DMS79 treated with DMSO at 0.1 percent for 48 hours (cell line): ENCODE measurements at places on chromosomes 3 and 15.

- no peak for DNase-seq
These were observed 32.7 kb upstream of the MAP3K13 start for GRCh38 chr3:185330238-185330637.

- no peak for DNase-seq
These were observed 17.9 kb downstream of the KBTBD13 start for GRCh38 chr15:65094294-65094995.

GRCh38 chr3:2468816-2469215 lies 370.1 kb downstream of the CNTN4 start:
- no peak for DNase-seq

DNA sequence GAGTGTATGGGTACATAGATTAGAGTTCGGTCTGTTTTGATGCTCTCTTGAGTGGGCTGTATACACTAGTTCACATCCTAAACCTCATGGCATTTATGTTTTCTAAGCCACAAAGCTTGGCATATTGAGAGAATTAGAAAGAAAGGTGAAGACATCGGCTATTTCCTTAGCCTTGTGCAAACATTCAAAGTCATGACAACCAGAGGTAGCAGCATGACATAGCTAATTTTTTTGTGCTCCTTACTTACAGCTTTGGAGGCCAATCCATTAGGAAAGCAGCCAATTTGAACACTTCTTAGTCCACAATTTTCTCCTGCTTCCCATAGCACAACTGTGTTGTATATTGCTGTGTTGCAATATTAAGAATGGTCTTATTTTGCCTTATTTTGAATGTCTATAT lies 21.5 kb upstream of the AADAC start:
- DNase-seq = no peak

- peak; percentile 1 for DNase-seq
These were observed 1.8 kb downstream of the PLXNB1 start for GRCh38 chr3:48428088-48428571.

DNA sequence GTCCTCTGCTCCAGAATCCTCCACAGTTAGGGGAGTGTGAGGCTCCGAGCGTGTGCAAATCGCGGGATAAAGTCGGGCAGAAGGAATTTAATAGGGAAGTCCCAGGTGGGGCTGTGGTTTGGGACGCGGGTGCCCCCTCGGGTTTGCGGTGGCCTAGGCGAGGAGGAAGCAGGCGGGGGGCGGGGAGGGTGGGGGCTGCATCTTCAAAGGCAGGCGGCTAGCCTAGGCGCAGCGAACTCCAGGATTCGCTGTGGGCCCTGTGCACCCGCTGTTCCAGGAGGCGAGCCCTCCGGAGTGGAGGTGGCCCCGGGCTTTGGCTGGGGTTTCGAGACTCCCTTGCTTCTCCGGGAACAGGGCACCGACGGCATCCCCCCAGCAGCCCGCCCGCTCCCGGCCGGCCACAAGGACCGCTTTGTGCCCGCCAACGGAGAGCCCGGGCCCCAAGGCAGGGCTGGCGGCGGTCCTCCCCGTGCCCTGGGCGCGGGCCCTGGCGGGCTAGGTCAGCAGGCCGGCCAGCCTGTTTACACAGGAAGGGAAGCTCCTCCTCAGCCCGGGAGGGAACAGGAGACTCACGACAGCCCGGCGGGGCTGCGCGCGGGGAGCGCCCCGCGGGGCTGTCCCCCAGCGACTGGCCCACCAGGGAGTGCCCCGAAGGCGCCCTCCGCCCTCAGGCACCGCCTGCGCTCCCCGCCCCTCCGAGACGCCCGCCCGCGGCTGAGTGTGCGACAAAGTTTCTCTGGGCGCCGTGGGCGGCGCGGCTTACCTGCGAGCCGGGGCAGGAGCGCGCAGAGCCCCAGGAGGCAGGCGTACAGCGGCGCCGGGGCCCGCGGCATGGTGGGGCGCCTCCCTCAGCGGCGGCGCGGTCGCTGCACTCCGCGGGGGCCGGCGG lies 753 bp downstream of the ITGB5 start:
- no peak for DNase-seq

- DNase-seq = no peak
These were observed 63.2 kb upstream of the CGNL1 start for GRCh38 chr15:57313134-57313483.

DNA sequence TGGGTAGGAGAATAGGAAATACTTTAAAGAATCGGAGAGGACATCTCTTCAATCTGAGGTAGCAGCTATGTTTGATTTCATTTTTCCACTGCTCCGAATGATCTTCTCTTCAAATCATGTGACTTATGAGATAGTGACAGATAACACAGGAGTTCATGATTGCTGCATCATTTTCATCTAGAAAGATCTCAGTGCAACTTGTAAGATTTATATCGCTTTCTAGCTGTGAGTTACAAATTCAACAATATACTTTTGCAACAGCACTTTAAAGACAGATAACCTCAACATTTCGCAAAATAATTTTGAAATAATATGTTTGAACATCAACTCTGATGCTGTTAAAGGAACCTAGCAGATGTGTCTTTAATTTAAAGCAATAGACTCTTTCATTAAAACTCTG lies 99.9 kb upstream of the CCDC80 start:
- no peak for DNase-seq

DNA sequence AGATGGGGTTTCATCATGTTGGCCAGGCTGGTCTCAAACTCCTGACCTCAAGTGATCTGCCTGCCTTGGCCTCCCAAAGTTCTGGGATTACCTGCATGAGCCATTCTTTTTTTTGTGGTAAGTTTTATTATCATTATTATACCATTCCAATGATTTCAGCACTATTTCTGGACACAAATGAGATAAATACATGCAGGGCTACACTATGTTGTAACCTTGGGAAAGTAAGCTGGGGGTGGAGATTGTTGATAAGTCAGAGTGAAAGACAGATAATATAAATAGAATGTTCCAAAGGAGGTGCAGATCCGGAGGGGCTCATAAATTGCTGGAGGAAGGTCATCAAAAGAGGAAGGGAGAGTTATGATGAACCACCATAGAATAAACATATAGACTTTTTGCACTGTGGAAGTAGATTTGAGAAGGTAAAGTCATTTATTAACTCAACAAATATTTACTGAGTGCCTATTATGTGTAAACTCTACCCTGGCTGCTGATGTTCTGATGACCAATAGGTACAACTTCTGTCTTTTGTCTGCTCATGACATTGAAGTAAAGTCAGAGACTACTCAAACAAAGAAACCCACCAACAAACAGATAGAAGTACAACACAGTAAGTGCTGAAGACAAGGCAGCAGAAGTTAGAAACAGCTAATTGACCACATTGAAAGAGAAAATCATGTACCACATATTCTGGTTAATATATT lies 478.9 kb upstream of the GOLIM4 start:
- DNase-seq = no peak

- DNase-seq = no peak
These were observed 37.0 kb upstream of the LMCD1 start for GRCh38 chr3:8464668-8465067.

DNA sequence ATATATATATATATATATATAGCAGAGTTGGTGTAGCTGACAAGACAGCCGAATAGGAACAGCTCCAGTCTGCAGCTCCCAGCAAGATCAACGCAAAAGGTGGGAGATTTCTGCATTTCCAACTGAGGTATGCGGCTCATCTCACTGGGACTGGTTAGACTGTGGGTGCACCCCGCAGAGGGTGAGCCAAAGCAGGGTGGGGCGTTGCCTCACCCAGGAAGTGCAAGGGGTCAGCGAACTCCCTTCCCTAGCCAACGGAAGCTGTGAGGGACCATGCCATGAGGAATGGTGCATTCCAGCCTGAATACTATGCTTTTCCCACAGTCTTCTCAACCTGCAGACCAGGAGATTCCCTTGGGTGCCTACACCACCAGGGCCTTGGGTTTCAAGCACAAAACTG lies 81.7 kb upstream of the ST3GAL6 start:
- DNase-seq = no peak

- DNase-seq = no peak
These were observed 93.7 kb downstream of the MYLK start for GRCh38 chr3:123790254-123791072.

GRCh38 chr15:48447657-48448056 lies 116.4 kb downstream of the DUT start:
- DNase-seq = no peak

DNA sequence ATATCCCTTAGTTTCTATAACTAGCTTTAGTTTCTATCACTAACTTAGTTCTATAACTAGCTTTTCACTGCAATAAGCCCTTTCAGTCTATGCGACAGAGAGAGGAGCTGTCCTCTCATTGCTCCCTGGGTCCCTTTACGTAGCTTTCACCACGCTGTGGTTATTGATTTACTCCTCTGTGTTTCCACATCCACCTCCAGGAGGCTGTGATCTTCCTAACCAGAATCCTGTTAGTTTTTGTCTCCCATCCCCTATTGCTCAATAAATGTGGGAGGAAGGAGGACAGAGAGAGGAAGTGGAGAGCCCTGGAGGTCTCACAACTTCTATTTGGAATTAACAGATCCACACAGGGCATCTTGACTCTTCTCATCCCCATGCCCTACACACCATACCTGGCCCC lies 1036.1 kb downstream of the MCTP2 start:
- DNase-seq = no peak

DNA sequence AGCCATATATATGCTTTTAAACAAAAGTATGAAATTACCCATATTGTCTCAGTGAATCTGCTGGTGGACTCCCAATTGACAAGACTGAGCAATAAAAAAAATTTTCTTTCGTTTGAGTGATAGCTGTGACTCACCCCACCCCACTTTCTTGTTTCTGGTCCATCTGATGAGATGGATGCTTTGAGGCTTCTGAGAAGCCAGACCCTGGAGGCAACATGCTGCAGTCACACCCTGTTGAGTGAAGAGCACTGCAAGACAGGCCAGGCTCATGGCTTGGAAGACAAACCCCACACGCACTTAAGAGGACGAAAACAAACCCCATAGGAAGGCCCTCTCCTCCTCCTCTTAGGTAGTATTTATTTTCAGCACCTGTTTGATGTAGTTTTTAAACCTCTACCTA lies 276.0 kb upstream of the TTC14 start:
- DNase-seq = no peak

GRCh38 chr3:151156618-151157216 lies 46.3 kb downstream of the GPR171 start:
- DNase-seq = peak; percentile 9

DNA sequence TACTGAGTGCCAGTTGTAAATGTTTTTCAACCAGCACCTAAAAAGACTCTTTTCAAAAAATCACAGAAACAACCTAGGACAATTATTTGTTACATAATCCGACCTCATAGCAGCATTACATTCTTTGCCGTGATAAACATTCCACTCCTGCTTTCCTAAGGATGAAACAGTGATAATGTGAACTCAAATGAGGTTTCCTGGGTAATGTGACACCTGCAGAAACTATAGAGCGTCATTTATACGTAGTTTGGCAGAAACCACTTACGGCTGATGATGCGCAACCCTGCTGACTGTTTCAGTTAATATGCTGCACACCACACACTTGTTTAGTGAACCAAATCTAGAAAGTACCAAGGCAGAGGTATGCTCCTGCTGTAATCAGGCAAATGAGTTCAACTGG lies 55.8 kb downstream of the SEMA6D start:
- no peak for DNase-seq

- DNase-seq = no peak
These were observed 424.8 kb upstream of the TGFBR2 start for GRCh38 chr3:30181581-30181980.

DNA sequence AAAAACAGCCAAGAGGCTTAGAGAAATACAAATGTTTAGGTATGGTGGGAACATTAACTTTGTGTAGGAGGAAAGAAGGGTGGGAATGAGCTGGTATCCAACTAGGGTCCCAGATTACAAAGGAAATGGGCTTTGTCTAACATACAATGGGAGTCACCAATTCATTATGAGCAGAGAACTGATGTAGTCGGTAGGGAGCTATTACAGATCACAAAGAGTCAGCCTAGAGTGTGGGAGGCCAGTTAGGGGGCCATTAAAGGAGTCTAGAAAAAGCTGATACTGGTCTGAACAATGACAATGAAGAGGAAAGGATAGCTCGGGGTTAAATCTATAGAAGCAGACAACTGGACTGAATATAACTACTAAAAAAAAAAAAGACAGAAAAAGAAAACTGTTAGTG lies 15.5 kb downstream of the ANO10 start:
- DNase-seq = no peak

DNA sequence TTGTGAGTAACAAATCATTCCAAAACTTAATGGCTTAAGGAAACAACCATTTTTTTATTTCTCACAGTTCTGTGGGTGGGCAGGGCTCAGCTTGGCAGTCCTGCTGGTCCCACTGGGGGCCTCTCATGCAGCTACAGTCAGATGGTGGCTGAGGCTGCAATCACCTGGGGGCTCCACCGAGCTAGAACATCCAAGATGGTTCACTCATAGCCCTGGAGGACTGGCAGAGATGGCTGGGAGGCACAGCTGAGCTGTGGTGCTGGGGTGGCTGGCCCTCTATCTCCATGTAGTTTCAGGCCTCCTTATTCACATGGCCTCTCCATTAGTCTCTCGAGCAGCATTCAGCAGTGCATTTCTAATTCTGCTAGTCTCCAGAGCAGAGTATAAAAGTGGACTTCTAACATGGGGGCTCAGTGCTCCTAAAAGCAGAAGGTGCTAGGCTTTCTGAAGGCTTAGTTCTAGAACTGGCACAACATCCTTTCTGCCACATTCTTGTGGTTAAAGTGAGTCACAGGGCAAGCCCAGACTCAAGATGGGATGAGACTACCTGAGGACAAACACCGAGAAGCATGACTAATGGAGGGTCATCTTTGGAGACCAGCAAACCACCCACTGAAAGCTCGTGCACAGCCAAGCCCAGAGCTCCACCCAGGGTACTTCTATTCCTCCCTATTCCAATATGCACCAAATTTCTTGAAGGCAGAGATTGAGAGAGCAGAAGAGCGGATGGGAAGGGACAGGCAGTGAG lies 6.3 kb downstream of the CAV3 start:
- DNase-seq = no peak

DNA sequence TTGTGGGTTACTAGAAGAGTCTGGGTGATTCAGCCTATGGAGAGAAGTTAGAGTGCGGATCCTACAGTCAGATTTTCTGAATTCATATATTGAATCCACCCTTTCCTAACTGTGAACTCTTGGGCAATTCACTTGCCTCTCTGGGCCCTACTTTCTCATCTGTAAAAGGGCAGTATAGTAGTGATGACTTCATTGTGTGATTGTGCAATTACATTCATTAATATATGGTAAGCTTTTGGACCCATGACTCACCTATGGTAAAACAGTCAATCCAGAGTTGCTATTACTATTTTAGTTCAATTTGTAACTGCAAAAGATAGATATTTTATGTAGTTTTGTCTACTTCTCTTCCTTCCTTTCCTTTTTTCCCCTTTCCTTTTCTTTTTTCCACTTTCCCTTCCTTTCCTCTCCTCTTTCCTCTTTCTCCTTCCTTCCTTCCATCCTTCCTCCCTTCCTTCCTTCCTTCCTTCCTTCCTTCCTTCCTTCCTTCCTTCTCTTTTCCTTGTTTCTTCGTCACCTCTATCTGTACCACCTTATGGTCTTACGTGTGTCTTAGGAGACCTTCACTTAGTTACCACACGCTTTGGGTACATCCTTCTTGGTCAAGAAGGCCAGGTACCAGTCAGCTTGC lies 37.0 kb downstream of the GMNC start:
- no peak for DNase-seq
